Retina (tissue), 1 donor: ENCODE measurements at places on chromosomes 5 and 9.
A peak's percentile ranks its signal among the peaks of the same experiment; 100 is the strongest.

GRCh38 chr5:175420383-175420782 is 23.6 kb downstream of the DRD1 start:
- no peak for DNase-seq

- no peak for DNase-seq
These were observed 185.5 kb downstream of the TAF11L14 start for GRCh38 chr5:17819783-17820182.

DNA sequence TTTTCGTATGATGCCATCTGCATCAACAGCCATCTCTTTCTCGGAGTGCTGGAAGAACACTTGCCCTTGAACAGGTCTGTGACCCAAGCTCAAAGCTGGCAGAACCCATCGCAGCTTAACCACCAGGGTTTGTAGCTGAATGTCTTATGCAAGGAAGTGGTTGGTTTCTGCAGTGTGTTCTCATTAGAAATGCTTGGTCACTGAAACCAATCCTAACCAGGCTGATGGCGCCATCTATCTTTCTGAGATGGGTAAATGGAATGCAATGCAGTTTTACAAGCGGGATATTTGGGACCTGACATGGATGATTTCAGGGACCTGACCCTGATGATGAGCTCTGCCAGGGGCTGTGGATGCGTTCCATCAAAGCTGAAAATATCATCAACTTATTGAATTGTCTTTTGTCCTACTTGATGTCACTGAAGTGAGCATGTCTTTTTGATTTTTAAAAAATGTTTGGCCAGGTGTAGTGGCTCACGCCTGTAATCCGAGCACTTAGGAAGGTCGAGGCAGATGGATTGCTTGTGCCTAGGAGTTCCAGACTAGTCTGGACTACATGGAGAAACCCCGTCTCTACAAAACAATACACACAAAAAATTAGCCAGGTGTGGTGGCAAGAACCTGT is 28.7 kb downstream of the DMRT3 start:
- peak; percentile 66 for DNase-seq

- no peak for DNase-seq
These were observed 1.2 kb downstream of the TEK start for GRCh38 chr9:27110181-27110580.

- no peak for DNase-seq
These were observed 240.7 kb downstream of the ARRDC3 start for GRCh38 chr5:91142386-91142785.

GRCh38 chr5:149969181-149969930 is 8.8 kb downstream of the SLC26A2 start:
- DNase-seq: no peak

- DNase-seq: peak; percentile 13
These were observed 36.0 kb upstream of the SPATA31C2 start for GRCh38 chr9:88174324-88174723.

GRCh38 chr5:114438471-114438870 is 76.6 kb downstream of the KCNN2 start:
- DNase-seq: no peak

- no peak for DNase-seq
These were observed 21.8 kb downstream of the IRF1 start for GRCh38 chr5:132468656-132469379.

- no peak for DNase-seq
These were observed 166.3 kb downstream of the C5orf15 start for GRCh38 chr5:133801955-133802751.

DNA sequence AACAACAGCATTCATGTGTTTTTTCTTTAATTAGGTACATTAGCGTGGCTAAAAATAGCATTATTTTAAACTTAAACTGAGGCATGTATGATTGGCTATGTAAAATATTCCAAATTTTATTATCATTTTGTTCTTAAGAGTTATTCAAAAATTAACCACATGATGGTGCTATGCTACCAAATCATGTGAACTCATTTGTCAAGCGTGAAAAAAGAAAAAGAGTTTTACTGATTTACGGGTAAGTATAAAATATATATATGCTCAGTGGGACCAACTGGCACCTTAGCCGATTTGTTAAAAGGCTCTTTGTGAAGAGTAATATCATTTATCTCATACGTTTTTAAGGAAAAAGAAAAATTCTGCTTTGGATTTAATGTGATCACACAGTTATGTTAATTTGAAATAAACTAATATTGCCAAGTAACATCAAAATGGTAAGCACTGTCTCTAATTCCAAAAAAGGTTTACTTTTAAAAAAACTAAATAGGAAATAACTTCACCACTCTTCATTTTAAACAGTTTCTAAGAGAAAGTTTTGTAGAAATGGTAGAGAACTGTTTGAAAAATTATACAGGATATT is 1042.3 kb downstream of the CDH12 start:
- peak; percentile 18 for DNase-seq

- no peak for DNase-seq
These were observed 65.4 kb downstream of the PTPDC1 start for GRCh38 chr9:94149696-94150095.

DNA sequence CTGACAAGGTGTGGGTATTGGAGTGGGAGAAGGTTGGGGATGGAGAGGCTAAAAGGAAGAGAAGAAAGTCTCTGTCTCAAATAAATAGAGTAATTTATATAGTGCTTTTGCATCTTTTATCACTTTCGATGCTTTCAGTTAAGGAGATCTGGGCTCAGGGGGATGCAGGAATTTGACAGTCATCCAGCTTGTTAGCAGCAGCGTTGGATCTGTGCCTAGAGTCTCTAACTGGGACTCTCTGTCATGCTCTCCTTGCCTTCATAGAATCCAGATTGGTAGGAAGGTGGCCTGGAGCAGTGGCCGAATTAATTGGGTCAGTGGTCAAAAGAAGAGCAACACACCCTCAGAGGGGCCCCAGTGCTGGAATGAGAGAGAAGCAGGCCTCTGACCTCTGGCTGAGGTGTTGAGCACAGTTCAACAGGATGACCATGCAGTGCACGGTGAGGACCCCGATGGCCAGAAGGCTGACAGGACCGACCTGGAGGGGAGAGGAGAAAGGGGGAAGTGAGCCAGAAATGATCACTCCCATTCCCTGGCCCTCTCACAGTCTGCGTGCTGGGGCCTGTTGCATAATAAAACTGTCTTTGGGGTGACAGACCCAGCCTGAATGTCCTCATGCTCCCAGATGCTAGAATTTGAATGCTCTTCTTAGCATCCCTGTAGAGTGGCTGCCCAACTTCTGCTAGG is 7.6 kb downstream of the SLC36A3 start:
- DNase-seq: peak; percentile 19

GRCh38 chr9:16484180-16484579 is 386.3 kb downstream of the BNC2 start:
- no peak for DNase-seq

DNA sequence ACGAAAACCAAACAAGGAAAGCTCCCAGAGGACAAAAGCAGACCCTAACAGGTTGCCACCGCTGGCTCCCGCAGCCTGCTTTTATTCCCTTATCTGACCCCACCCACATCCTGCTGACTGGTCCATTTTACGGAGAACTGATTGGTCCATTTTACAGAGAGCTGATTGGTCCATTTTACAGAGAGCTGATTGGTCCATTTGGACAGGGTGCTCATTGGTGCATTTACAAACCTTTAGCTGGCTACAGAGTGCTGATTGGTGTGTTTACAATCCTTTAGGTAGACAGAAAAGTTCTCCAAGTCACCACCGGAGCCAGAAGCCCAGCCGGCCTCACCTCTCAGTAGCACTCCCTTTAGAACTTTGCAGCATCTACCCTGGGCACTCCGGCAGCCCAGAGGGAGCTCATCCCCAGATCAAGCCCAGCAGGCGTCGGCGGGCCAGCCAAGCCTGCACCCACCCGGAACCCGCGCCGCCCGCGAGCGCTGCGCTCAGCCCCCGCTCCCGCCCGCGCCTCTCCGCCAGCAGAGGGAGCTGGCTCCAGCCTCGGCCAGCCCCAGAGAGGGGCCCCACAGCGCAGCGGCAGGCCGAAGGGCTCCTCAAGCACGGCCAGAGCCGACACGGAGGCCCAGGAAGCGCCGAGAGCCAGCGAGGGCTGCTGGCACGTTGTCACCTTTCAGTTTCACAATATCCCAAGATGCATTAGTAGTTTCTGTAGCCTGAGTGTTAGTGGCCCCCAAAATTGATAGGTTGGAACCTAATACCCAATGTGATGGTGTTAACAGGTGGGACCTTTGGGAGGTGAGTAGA is 35.3 kb upstream of the CLPTM1L start:
- DNase-seq: peak; percentile 74

- no peak for DNase-seq
These were observed 423.3 kb downstream of the EFNA5 start for GRCh38 chr5:107247427-107247826.

DNA sequence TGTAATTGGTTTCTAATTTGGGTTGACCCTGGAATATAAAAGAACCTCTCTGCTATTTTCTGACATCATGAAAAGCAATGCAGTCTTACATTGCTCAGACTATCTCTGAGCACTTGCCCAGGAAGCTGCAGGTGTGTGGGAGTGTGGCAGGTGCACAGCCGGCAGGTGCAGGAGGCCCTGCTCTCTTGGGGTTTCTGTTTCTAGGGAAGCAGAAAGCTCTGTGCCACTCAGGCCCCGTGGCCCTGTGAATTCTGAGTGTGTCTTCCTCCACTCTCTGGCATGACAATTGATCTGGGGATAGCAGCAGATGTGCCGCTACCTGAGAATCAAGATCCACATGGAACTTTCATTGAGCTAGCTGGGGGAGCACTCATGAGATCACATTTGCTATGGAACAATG is 45.7 kb upstream of the IRX2 start:
- no peak for DNase-seq

DNA sequence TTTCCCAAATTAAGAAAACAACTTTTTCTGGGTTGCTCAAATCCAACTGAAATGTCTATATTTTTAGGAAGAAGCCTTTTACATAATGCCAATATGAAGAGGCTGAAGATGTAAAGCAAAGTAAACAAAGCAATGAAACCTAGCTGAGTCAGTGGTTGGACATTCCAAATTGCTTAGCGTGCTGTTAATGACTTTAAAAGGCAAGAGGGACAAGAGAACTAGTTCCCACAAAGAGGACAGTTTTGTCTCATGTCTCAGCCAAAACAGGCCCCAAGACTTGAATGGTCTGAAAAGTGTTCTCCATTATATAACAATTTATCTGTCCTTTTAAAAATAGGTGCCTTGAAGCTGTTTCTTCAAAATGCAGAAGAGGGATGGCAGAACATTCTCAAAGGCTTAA is 407.0 kb downstream of the ENC1 start:
- DNase-seq: no peak

DNA sequence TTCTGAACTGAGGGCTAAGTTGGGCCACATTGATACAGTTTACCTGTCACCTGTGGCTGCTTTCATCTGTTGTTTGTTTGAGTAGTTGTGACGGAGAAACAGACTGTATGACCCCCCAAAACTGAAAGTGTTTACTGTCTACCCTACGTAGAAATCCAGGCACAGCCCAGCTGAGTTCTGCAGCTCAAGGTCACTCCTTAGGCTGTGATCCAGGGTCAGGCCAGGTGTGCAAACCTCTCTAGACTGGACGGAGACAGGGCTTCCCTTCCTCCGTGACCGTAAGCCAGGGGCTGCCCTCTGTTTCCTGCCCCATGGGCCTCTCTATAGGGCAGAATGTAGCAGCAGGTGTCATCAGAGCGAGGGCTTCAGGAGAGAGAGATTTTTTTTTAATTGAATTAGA is 207.9 kb upstream of the OTULINL start:
- DNase-seq: no peak

DNA sequence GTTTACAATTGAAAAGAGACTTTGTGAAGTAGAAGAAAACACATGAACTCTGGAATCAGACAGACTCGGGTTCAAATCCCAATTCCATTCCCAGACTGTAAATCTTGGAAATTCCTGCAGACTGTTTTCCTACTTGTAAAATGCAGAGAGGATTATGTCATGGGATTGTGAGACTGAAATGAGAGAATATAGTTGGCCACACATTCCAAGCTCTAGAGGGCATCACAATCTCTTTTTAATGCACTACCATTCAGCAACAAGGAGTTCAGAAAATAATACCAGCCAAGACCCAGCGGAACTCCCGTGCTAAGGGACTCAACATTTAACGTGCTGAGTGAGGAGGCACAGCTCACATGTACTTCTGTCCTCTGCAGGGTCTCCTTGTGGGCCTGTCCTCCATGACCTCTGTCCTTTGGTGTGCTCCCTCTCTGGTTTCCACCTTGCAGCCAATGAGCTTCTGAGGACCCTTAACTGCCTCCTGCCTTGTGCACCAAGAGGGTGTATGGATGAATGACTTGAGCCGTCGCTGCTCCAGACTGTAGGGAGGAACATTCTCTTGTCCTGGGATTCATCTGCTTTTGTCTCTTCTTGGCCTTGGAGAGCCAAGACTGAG is 263.5 kb downstream of the NTRK2 start:
- DNase-seq: no peak

GRCh38 chr5:180135967-180136629 is 64.5 kb upstream of the RNF130 start:
- no peak for DNase-seq

GRCh38 chr9:100072805-100073204 is 26.0 kb downstream of the ERP44 start:
- no peak for DNase-seq

GRCh38 chr5:96172436-96172835 is 210.8 kb upstream of the ELL2 start:
- DNase-seq: no peak

GRCh38 chr5:142905348-142905747 is 135.2 kb downstream of the ARHGAP26 start:
- DNase-seq: no peak

DNA sequence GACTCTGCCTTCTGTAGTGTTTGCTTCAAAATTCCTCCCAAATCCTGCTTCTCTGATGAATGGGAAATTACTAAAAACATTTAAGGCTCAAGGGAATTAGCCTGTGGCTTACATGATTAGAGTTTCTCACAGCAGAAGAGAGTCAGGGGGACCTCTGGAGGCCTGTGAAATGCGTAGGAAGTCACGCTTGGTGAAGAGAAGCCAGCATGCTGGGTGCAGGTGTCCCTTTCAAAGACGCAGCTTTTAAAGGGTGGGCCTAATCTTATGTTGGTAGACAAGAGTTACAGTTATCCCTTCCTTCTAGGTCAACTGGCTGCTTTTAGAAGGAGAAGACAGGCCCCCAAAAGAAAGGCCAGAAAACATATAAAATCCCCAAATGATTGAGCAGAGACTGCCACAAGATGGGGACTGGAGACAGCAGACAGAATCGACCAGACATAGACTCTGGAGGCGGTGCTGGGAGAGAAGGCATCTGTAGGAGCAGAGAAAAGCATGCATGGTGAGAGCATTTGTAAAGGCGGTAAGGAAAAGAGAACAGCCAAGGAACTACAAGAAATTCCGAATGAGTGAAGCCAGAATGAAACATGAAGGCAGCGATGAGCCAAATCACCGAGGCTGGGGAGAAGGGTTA is 42.3 kb downstream of the B4GALT1 start:
- DNase-seq: no peak

DNA sequence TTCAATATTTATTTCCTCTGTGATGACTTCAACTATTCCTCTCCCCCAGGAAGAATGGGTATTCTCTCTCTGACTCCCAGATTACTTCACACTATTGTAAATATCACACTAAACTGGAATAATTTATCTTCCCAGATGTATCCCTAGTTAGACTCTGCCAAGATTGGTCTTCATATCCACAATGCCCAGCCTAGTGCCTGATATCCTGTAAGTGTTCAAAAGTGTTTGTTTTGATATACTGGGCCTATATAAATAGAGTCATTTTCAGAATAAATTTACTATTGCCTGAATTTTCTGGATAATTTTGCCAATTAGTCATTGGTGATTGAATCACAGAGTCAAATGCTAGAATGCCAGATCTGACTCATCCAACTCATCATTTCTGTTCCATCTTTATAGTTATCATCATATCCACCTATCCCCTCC is 143.7 kb upstream of the TNC start:
- DNase-seq: no peak
